ENCODE measurements at places on chromosomes 13 and 19. TPM values are rescaled to one million over a fixed set of nuclear protein-coding genes. Genes with fewer than 3 reads are reported as not detected.

- DNase-seq: no peak
Measured at GRCh38 chr13:24162604-24163003, 2.1 kb downstream of the SPATA13 start.

DNA sequence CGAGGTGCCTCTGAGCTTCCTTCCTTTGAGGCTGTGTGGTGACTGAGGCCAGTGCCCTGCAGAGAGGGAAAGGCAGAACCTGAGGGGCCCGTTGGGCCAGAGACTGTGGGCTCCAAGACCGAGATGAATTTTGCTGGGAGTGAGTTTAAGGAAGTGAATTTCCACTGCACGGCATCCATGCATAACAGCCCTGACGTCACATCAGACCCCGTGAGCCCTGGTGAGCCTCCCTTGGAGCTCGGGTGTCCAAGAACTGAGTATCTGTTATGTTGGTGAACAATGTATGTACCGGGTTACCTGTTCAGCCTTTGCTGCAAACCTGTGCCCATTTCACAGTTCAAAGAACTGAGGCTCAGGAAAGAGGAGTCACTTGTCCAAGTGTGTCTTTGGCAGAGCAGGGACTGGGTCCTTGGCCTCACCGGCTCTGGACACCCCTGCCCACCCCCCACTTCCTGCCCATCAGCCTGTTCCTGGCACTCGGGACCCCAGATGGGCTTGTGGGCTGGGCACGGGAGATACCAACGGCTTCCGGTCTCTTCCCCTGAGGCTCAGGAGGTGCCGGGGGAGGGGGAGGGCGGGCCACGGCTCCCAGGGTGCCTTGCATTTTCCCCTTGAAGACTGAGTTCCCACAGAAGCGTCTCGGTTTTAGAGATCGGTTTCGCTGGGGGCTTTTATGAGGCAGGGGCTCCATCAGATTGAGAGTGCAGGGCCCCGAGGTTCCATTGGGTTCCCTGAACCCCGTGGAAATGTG lies 33.7 kb downstream of the NFILZ start:
- no peak for DNase-seq

DNA sequence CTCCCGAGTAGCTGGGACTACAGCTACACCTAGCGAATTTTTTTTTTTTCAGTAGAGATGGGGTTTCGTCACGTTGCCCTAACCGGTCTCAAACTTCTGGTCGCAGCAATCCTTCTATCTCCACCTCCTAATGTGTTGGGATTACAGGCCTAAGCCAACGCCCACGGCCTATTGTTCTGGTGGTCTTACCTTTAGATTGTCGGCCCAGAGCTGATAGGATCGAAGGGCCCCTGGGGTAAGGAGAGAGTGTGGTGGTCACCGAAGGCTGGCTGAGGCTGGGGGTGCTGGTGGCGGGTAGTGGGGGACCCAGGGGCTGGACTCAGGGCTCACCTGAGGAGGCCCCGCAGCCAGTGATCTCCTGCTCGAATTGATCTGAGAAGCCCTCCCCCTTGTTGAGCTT lies 7.0 kb downstream of the CRB3 start:
- no peak for DNase-seq

DNA sequence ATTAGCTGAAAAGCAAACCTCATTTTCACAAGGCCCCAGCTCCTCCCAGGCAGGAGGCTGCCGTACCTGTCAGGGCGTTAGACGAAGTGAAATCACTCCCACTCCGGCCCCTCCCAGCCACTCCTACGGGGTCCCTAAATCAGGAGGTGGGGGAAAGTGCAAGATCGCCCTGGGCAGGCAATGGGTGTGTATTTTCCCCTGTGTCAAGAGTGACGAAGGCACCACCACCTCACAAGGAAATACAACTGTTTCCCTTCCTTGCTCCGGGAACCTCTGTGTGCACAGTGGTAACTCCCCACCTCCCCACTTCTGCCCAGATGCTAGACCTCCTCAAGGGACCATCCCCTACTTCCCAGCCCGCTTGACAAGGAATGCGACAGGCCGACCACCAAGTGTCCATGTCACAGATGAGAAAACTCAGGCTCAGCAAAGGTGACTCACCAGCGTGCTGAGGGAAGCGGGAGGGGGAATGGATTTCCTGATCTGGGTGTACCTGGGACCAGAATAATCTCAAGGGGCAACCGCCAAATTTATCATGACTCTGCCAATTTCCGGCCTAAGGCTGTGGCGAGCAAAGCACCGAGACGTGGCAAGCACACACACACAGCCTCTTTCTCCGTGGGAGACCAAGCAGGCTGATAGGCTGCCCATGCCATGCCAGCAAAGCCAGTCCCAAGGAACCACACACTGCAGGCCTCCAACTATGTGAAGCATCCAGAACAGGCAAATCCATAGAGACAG lies 7.3 kb downstream of the PPP6R1 start:
- no peak for DNase-seq

- no peak for DNase-seq
Measured at GRCh38 chr19:44942067-44942571, at the start of gene APOC4. Gene APOC4, plus strand, starts transcription at chr19:44942237. Its CDS starts 41 bp downstream, at chr19:44942278.

GRCh38 chr19:6577476-6578125 lies 13.3 kb downstream of the CD70 start:
- no peak for DNase-seq

Gene SRRM5
- 0.04 TPM for polyA plus RNA-seq

Gene ZNF439
- 3.0 TPM for polyA plus RNA-seq
